ENCODE measurements at places on chromosomes 7 and 10.
A peak's percentile ranks its signal among the peaks of the same experiment; 100 is the strongest.

GRCh38 chr7:101154693-101155102 is 422 bp downstream of the AP1S1 start:
- no peak for DNase-seq

- DNase-seq = no peak
Observed at GRCh38 chr7:86768967-86769760, 125.5 kb downstream of the GRM3 start.

- no peak for DNase-seq
Observed at GRCh38 chr7:24337180-24337579, 53.2 kb downstream of the NPY start.

DNA sequence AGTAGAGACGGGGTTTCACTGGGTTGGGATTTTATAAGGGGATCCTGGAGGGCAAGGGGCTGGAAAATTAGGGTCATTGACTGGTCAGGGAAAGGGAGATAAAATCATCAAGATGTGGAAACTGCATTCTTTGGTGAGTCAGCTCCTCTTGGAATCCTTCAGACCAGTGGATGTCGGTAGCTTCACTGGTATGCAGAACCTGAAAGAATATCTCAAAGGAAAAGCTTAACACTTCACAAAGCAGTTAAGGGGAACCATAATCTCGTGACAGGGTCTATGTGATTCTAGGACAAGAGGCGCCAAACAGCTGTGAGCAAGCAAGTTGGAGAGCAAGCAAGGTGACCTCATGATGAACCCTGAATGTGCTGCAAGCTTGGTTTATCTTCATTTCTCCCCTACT is 634.7 kb upstream of the AUTS2 start:
- peak; percentile 97 for DNase-seq

GRCh38 chr7:75993689-75994387 is 557 bp downstream of the TMEM120A start:
- peak; percentile 44 for DNase-seq

DNA sequence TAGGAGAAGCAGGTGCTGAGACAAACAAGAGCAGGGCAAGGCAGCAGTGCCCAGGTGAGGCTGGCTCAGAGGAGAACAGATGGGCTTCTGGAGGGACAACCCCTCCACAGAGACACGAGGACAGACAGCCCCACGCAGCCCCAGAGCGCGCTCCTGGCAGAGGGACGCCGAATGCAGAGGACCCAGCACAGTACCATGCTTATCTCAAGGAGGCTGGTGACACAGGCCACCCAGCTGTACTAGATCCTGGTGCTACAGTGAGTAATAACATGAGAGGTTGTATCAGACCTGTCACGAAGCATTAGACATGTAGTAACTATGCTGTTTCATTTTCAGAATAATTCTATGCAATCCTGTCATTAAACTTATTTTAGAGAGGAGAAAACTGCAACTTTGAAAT is 60.4 kb upstream of the NCAPG2 start:
- no peak for DNase-seq

DNA sequence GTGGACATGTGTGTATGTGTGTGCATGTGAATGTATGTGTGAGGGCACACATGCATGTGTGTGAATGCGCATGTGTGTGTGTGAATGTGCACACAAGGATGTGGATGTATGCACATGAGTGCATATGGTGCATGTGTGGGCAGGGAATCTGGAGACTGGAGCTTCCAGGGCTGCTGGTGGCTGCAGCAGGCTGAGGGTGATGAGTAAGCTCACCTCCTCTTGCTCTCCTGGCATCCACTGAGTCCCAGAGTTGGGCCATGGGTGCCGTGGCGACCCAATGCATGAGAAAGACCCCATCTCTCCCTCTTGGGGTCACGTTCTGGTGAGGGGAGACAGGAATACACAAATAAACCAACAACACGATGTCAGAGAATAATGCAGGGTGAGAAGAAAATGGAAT is 33.3 kb upstream of the COL13A1 start:
- DNase-seq = no peak

DNA sequence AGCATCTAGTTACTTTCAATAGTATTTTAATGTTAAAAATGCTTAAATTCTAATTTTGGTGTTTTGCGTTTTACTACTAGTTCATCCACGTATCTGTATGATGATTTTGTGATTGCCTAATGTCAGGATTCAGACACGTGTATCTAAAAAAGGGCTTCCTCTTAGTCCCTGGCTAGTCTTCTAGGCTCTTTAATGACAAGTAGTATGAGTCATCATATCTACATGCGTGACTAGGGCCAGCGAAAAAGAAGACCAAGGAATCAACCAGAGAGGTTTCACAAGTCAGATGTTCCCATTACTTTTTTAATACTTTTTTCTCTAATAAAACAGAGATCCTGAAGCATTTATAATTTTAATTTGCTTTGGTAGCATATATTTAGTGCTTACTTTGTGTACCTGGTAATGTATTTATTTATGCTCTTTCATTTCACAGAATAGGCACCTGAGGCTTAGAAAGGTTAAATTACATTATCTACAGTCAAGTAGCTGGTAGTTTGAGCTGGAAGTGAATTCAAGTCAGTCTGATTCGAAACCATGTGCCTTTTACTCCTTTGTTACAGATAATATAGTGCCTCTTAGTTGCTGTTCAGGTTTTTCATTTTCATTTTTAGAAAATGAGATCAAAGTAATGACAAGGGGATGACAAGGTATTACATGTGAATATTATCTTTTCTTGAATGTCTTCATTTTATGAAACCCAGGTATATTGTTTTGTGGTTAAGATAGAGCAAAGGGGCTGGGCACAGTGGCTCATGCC is 140.3 kb downstream of the FOXP2 start:
- DNase-seq = no peak

DNA sequence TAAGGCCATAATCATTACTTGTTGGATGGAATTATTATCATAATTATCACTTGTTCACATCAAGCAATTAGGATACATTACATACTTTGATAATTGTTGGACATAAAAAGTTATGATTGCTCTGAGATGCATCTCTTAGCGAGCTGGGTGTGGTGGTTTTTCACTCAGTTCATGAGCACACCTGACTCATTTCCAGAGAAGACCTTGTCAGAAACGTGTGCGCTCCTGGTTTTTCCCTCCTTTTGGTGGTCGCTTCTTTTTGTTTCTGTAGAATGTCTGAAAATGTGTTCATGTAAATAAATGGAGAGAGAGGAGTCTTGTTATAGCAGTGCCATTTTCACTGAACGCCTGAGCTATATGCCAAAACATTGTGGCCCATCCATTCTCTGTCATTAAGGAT is 141.3 kb downstream of the PAXIP1 start:
- DNase-seq = no peak

GRCh38 chr10:48940958-48941357 is 1.3 kb upstream of the LRRC18 start:
- DNase-seq = no peak

- peak; percentile 88 for DNase-seq
Observed at GRCh38 chr7:2876031-2876731, 32.1 kb upstream of the GNA12 start.

- DNase-seq = no peak
Observed at GRCh38 chr10:71132321-71132810, 80.0 kb upstream of the UNC5B start.

DNA sequence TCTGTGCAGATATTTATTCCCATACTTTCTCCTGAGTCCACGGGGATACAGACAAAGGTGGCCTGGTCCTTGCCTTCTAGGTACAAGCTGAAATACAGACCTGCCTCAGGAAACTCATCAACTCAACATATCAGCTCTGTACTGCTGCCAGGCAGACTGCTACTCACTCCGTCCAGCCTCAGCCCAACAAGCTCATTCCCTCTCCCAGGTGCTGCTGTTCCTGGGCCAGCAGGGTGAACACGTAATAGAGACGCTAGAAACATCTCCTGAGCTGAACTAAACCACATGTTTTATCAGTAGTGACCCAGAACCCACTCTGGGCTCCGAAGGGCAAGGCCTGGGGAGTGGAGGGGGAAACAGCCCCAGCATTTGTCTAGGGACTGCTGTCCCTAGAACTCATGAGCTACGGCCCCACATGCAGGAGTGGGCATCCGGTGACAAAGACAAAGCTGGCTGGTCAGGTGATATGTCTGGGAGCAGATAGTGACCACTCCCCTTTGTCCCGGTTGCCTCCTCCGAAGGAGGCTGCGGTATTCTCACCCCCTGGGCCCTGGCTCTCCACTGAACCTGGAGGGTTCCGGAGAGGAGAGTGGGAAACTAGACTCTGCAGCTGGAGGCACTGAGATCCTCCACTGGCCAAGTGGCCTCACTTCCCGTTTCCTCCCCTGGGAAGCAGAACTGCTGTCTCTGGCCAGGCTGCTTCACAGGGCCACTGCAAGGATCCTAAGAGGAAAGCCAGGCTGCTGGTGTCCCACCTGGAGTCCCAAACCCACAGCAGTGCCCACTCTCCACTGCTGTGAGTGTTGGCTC is 116.1 kb downstream of the FAM53B start:
- DNase-seq = no peak

GRCh38 chr10:74088722-74089121 is 61.9 kb downstream of the AP3M1 start:
- DNase-seq = no peak

Measured in NCI-H226 (cell line).